ENCODE measurements at places on chromosomes 7 and 10.
A peak's percentile ranks its signal among the peaks of the same experiment; 100 is the strongest.

DNA sequence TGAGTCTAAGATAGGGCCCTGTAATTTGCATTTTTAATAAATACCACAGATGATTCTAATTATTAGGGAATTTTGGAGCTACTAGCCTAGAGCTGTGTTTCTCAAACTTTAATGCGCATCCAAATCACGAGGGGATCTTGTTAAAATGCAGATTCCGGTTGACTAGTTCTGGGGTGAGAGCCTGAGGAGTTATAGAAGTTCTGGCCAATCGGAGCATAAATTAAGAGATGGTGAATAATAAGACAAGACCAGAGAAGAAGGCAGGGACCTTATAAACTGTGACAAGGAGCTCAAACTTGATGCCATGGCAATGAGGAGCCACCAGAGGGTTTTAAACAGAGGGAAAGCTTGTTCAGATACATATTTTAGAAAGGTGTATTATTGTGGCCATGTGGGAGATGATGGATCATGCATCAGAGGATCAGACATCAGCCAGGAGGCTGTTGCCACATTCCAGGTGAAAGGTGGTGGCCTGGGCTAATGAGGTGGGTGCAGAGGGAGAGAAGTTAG is 29.7 kb upstream of the TLX1 start:
- DNase-seq: no peak

- DNase-seq: no peak
Observed at GRCh38 chr7:149792220-149792595, 18.8 kb upstream of the ZNF467 start.

GRCh38 chr7:153320681-153321080 is 561.1 kb downstream of the ACTR3B start:
- no peak for DNase-seq

DNA sequence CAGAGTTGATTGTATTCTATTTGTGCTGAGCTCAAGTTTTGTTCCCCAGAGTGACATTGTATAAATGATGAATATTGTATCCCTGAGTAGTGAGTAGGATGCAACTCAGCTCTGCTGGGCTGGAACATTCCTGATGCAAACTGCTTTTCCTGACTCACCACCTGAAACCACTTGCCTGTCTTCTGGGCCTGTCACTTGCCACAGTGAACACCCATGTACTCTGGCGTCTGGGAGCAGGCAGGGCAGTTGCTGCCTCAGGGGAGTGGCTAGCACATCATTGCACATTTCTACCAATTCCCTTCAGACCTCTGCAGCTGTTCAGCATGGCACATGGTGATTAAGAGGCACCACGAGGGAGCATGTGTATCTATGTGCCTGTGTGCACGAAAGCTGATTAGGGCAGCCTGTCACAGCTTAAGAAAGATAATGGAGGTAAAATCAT is 157.3 kb downstream of the SND1 start:
- no peak for DNase-seq

- DNase-seq: peak; percentile 46
Observed at GRCh38 chr10:77165445-77166208, 472.0 kb downstream of the KCNMA1 start.

DNA sequence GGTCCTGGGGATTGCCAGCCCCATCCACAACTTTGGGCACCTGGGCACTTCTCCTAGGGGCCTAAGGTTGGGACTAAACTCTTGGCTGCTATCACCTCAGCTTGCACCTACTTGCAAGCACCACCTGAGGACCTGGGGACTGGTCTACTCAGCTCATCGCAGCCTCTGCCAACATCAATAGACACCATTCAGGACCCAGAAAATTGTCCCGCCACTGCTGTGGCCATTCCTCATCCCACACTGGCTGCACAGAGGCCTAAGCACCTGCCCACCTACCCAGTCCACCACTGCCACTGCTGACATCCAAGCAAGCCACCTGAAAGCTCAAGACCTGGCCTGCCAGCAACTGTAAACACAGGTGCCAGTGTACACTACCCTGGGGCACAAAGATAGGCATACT is 234.1 kb downstream of the STK31 start:
- no peak for DNase-seq

DNA sequence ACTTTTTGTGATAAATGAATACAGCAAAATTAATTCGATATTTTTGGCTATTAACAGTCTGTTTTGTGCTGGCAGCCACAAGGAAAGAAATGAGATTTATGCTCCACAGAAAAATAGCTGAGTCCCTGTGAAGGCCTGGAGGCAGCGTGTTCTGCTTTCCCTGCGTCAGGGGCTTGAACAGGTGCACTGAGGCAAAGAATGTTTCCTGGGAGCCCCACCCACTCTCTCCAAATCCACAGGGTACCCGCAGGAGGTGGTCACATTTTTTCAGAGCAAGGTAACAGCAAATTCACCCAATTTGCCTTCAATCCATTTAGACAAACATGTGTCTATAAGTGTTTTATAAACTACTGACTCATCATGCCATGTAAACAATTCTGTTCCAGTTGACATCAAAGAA is 308.1 kb downstream of the TCERG1L start:
- no peak for DNase-seq

DNA sequence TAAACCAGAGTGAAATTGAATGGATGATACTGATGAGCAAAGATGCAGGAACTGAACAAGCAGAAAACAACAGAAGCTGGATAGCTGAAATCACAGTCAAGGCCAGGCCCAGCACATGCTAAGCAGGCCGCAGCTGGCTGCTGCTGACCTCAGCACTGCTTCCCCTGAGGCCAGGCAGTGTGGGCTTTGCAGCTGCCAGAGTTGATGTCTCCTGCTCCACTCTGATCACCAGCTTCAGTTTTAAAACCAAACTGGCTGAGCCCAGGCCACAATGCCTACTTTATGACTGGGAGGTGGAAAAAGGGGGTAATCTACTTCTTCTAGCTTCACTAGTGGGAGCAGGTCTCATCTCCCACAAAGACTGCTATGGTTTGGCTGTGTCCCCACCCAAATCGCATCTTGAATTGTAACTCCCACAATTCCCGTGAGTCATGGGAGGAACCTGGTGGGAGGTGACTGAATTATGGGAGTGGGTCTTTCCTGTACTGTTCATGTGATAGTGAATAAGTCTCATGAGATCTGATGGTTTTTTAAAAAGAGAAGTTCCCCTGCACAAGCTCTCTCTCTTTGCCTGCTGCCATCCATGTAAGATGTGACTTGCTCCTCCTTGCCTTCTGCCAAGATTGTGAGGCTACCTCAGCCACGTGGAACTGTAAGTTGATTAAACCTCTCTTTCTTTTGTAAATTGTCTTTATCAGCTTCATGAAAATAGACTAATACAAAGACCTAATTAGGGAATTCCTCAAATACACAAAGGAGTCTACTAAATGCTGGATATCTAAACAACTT is 136.4 kb upstream of the ITGB1 start:
- no peak for DNase-seq

DNA sequence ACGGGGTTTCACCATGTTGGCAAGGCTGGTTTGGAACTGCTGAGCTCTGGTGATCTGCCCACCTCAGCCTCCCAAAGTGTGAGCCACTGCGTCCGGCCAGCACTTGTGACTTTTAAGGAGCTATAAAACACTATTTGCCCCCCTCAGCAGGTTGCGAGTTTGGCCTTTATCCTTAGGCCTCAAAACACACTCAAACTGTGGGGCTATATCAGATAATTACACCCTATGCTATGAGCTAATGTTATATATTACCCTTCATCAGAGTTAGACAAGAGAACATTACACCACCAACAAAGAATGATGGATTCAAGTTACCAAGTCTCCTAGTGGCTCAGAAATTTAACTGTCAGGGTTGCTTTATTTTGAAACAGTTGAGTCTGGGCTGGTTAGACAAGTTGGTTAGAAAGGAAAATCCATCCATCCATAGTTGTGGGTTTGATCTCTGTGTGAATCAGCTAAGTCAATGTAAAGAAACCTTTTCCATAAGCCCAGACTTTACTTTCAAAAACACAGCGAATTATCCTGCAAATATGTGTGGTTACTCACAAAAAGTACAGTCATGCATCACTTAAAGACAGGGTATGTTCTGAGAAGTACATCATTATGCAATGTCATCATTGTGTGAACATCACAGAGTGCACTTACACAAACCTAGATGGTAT is 115.8 kb downstream of the SEMA3D start:
- DNase-seq: no peak

DNA sequence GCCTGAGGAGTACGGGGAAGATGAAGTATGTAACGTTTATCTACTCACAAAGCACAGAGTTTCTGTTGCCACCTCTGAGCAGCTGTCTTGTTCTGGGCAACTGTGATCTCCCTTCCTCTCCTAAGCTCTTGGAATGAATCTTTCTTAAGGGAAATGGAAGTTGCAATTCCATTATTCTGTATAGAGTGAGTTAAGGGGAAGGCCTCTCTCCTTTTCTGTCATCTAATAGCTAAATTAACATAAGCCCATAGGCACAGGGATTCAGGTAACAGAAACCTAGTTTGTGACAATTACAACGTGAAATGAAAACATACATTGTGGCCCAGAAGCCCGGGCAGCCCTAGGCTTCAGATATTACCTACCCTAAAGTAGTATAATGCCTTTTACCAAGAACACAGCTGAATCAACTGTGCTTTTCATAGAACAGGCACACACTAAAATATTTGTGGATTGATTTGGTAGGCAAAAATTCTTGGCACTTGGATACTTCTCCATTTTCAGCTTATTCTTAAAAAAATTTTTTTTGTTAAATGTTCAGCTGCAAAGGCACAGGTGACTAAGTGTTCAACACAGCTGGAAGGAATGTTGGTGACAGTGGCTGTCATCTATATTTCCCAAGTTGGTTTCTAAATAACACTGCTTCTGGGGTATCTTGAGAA is 3.8 kb upstream of the PDCD4 start:
- DNase-seq: no peak

DNA sequence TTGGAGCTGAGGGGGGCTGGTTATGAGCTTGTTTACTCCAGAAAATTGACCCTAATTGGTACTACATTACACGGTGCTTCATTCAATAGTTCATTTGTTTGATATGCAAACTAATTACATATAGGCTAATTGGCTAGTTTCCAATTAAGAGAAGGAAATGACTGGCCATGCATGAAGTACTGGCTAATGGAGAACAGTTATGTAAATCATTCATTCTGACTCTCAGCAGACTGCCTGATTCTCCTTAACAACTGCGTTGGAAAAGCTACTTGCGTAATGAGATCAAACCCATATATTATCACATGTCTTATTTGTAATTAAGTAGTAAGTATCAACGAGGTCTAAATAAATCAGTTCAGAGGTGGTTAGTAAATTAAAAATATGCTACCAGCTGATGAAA is 81.8 kb upstream of the CTTNBP2 start:
- DNase-seq: peak; percentile 38

- no peak for DNase-seq
Observed at GRCh38 chr10:35451151-35452016, 115.1 kb downstream of the CCNY start.

DNA sequence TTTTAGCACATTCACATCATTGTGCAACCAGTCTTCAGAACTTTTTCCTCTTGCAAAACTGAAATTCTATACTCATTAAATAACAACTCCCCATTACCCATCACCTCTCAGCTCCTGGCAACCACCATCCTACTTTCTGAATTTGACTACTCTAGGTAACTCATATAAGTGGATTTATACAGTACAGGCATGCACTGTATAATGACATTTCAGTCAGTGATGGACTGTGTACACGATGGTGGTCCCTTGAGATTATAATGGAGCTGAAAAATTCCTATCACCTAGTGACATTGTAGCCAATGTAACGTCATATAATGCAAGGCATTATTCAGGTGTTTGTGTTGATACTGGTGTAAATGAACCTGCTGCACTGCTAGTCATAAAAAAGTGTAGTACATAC is 60.1 kb downstream of the BTRC start:
- no peak for DNase-seq

DNA sequence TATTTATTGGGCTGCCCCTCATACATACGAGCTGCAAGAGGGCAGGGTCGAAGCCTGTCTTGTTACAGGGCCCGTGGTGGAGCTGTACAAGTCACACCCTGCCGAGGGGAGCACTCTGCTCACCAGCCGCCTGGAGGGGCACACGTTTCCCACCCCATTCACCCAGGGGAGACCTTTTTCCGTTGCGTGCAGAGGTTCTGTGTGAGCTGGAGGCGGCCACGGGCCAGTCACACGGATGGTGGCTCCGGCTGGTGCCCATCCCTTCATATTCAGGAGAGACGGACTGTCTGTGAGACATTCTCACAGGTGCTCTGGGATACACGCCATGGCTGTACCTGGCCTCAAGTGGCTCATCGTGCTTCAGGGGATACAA is 47.9 kb upstream of the FAM20C start:
- DNase-seq: no peak

DNA sequence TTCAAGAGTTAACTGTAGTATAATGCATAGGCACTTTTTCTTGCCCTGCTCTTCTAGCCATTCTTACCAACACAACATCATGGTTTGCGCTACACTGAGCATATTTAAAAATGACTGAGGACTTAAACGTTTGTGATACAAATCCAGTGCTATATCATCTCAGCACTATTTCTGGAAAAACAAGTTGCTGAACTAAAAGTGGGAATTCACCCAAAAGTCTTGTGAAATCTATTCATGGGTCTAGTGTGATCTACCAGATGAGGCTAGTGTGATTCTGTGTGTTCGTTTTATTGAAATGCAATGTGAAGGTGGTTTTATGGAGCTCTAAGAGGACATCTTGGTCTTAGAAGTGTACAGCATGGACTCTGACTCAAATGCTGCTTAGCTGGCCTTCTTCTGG is 584.6 kb upstream of the POM121L12 start:
- no peak for DNase-seq

DNA sequence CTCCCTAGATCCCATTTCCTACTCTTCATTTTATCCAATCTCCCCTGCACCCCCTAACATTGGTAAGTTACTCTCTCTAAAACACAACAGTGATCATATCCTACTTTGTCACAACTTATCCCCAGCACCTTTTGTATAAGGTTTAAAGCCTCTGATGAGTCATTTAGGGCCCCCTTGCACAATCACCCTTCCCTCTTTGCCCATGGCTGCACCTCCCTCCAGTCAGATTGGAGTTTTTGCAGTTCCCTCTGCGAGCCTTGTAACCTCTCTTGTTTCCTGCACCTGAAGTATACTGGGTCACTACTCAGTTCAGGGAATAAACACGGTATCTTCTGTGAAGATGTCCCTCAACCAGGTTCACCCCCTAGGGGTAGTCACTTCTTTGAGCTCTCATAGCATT is 55.9 kb upstream of the ADRB1 start:
- DNase-seq: no peak

DNA sequence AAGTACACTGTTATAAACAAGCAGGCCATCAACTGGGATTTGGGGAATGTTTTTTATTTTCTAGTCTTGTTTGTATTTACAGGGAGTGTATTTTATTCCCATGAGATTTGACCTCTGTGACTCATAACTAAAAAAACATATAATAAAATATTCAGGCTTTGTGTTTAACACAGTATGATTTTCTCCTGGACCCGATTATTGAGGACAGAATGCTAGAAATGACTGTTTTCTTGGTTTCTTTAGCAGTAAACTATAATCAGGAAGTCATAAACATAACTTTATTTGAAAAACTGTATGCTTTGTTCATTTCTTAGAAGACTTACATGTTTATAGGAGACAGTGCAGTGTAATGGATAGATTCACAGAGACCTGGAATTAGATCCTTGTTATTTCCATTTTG is 2.1 kb downstream of the NHLRC2 start:
- no peak for DNase-seq

All from NCI-H526 treated with DMSO at 0.1 percent for 48 hours (cell line).